ENCODE measurements at places on chromosomes 11 and 22.

GRCh38 chr11:124190298-124191139, 7.4 kb downstream of the OR10D3 start:
- no peak for DNase-seq

DNA sequence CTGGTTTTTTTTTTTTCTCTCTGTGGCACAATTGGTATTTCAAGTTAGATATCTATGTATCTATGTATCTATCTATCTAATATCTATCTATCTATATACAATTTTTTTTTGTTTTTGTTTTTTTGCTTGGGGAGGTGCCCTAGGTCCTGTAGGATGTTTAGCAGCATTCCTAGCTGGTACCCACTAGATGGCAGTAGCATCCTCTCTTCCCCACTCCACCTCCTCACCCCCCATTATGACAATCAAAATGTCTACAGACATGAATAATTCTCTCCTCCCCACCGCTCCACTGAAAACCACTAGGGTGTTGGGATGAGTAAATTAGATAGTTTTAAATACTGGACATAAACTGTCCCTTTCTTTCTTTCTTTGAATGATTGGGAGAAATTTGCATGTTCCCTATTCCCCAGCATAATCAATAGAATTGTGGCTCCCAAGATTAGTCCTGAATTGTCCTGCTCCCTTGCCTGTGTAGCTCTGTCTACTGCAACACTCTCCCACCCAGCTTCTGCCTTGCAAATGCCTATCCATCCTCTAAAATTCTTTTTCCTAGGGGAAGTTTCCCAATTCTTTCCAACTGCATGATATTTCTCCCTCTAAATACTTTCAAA, 1152.4 kb downstream of the LRRC4C start:
- DNase-seq = no peak

DNA sequence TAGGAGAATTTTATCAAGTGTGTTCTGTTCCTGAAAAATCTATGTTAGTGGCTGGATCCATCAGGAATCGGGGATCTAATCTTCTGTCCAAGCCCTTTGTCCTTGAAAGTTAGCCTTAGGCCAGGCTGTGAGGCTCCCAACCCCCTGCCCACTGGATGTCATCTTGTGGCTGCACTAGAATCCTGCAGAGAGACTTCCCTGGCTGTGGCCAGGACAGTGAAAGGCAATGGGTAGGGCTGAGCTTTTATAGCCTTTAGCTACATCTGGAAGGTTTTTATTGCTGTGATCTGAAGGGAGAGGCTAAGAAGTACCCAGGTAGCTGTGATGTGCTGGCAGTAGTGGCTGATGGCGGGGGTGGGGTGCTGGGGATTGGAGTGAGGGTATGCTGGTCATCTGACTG, 2.1 kb downstream of the OAF start:
- no peak for DNase-seq

DNA sequence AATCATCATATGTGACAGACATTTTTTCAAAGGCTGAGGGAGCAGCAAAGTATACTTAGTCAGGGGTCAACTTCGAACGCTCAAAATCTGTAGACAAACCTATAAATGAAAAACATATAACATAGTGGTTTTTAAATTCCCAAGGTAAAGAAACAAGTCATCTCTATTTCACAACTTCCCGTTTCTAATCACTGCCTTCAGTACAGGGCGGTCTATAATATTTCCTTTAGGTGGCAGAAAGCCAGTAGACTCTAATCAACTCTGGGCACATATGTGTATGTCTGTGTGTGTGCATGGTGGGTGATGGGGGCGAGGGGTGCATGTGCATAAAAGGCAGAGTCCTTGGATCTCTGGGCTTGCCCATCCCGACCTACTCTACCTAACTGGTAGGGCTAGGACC, 55.0 kb upstream of the ARFGAP3 start:
- DNase-seq = no peak

DNA sequence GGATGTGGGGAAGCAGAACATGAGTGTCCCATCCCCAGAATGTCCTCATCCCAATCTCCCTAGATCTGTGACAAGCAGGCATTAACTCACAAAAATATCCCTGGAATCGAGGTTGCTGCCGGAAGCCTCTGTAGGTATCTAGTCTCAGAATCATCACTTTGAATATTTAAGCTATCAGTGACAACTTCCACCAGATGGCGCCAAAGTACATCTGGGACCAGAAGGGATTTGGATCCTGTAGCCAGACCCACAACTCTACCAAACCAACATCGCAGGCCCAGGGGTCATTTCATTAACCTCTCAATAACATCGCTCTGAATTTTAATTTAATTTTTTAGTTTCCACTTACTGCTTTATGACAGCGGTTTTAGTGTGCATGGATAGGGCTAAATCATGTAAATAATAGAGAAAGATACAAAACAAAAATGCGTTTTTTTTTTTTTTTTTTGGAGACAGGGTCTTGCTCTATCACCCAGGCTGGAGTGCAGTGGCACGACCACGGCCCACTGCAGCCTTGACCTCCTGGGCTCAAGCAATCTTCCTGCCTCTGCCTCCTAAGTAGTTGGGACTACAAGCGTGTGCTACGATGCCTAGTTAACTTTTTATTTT, 1.1 kb upstream of the EXT2 start:
- DNase-seq = no peak

Data from chondrocyte (in vitro differentiated cells).